ENCODE measurements at places on chromosomes 4 and X.

GRCh38 chr4:7539659-7540058 is 104.9 kb upstream of the PSAPL1 start:
- peak; percentile 17 for DNase-seq

DNA sequence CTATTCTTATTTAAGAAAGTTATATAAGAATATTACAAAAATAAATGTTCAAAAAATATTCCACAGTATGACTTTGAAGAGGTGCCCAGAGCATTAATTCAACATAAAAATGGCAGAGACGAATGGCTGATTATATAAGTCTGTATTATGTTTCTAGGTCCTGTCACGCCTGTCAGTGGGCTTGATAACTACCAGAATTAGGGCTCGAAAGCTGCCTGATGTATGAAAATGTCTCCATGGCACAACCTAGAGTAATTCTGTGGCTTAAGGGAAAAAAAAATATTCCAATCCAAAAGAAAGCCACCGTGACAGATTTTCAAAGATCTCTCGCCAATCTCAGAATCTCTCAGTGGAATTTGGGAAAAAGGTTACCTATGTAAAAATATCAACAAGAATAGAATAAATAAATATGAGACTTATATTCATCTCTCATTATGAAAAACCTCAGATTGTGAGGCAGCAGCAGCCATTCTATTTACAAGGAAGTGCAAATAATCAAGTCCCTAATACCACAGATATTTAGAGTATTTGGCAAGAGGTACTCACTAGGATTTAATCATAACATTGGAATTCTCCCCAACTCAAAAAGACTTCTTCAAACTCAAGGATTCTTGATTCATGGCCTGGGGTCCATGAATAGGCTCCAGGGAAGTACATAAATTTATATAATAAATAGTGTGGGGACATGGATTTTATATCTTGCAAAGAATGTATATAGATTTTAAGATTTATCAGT is 489.1 kb upstream of the INTU start:
- DNase-seq = no peak

- DNase-seq = no peak
Measured at GRCh38 chr4:139763672-139764071, 98.1 kb downstream of the MGST2 start.

GRCh38 chr4:21664355-21664754 is 284.2 kb downstream of the KCNIP4 start:
- no peak for DNase-seq

DNA sequence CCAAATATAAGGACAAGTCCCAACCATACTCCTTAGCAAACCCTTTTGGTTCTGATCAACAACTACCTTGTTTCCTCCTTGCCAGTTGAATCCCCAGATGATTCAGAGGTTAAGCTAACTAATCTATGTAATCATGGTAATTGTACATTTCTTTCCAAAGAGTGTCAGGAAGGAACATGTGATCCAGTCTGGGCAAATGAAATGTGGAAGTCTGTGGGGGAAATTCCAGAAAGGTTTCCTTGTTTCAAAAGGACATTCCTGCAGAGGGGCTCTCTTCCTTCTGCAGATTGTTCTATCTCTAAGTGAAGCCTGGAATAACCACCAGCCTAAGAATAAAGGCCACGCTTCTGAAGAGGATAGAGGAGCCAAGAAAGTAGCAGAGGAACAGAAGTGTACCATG is 7.0 kb downstream of the PRSS12 start:
- no peak for DNase-seq

- peak; percentile 5 for DNase-seq
Measured at GRCh38 chr4:77007358-77008230, 58.0 kb downstream of the SEPTIN11 start.

GRCh38 chrX:86369847-86370630 is 221.8 kb downstream of the DACH2 start:
- DNase-seq = no peak

GRCh38 chrX:22345884-22346283 is 73.2 kb downstream of the CBLL2 start:
- DNase-seq = no peak

- no peak for DNase-seq
Measured at GRCh38 chrX:119991005-119991787, 47.6 kb upstream of the NKAP start.

DNA sequence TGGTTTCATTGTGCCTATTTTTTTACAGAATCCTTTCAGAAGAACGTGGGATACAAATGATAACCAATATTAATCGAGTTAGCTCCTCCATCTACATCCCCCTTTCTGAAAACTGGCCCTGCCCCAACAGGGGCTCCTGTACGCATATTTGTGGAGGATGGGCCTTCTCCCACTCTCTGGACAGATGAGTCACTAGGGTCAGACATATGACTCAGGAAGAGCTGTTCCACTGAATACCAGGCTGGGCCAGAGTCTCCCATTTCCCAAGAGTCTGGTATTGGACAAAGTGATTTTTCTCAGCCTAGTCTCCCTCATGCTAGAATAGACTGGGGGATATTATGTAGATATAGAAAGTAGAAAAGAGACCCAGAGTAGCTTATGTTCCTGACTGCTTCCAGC is 142.4 kb downstream of the TSPAN5 start:
- DNase-seq = no peak

DNA sequence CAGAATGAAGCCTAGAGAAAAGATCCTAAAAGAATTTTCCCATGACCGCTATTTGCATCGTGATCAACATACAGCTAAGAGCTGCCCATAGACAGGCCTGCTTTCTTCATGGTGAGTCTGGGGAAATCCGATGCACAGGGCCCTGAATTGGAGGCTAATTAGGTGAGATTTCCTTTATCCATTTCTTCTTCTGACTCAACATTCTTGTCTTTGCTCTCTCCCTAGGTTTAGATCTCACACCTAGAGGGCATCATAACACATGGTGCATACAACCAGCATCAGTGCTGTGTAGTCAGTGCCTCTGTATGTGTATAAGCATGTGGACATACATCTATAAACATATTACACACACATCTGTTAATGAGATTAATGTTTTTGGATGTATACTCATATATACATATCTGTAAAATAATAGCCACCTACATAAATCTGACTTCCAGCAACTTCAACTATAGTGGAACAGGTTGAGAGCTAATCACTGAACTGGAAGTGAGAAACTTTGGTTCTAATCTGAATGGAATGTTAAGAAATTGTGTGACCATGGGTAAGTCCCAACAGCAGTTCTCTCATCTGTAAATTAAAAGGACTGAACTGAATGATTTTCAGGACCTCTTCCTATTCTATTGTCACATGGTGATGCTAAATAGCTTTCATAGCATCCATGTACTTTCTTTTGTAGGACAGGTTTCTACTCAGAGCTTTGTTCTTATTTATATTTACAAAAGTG is 17.5 kb downstream of the GATB start:
- no peak for DNase-seq

DNA sequence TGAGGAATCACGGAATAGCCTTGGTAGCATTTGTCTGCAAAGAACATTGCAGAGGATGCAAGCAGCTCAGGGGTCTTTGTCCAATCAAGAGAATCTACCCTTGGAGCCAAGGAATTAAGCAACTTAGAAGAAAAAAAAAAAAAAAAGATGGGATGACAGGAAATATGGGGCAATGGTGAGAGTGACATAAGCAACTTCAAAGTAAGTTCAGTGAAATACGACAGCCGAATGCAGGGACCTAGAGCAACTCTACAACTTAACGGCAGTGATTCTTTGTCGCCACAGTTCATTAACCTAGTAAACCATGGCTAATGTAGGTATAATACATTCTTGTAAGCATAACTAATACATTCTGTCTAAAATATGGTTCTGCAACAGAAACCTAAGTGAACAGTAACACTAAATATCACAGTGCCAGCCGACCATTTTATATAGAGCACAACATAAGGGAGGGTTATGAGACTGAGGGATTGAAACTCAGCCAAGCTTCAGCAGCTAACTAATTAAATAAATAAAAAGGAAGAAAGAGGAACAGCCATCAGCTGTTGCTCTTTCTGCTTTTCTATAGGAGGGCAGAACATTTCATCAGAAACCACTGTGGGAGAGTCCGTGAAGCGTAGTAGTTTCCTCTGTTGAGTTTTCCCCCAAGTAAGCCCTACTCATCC is 74.7 kb downstream of the PPARGC1A start:
- DNase-seq = no peak

GRCh38 chr4:103091601-103092223 is 7.9 kb downstream of the BDH2 start:
- DNase-seq = no peak

DNA sequence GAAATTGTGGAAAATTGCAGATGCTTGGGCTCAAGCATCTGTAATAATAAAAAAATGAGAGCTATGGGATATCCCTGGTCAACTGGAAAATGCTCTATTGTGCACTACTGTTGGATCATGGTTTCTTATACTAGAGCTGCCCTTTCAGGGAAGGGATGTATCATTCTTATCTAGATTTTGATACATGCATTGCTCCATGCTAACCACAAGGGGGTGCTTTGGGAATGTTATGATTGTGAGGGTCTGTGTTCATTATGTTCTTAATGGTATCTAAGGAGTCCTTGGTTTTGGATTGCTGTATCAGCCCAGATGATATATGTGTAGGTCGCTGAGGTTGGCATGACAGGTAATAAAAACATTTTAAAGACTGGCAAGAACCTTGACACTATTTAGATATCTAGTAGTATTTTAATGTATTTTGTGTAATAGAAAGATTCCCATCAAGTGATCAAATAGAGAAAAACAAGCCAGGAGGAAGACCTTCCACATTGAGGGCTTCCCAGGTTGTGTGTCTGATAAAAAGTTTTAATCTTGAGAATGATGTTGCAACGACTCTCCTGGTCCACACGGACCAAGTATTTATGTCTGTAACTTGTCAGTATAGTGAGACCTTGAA is 49.2 kb upstream of the TLR2 start:
- no peak for DNase-seq

DNA sequence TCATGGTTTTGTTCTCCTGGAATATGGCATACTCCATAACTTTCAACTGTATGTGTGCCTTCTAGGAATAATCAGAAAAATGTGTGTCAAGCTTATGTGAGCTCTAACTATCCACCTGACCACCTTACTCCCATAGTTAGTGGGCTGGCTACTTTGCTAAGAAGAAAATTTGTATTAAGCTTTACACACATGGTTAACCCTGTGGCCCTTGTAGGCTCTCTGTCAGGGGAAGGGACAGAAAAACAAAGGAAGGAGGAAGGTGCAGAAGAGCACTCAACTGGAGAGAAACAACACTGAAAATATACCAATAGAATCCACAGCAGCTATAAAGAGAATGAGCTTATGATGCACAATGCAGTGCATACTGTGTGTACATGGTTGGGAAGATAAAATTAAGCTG is 84.6 kb downstream of the PPP3CA start:
- no peak for DNase-seq

- DNase-seq = no peak
Measured at GRCh38 chrX:20594985-20595384, 328.3 kb upstream of the RPS6KA3 start.

DNA sequence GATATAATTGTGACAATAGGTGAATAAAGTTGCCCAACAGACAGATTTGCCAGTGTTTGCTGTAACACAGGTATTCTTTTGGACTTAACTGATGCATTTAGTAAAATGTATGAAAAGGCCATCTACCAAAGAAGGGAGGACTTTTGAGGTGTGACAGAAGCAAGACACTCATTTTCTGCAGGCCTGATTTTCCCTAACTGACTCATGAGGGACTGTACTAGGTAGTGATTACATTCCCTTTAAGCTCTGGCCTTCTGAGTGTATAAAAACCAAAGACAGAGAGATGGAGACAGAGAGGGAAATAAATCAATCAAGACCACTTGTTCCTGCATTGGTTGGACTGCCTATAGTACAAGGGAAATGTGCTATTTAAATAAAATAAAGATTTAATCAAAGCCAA is 150.8 kb upstream of the GALNT7 start:
- no peak for DNase-seq

DNA sequence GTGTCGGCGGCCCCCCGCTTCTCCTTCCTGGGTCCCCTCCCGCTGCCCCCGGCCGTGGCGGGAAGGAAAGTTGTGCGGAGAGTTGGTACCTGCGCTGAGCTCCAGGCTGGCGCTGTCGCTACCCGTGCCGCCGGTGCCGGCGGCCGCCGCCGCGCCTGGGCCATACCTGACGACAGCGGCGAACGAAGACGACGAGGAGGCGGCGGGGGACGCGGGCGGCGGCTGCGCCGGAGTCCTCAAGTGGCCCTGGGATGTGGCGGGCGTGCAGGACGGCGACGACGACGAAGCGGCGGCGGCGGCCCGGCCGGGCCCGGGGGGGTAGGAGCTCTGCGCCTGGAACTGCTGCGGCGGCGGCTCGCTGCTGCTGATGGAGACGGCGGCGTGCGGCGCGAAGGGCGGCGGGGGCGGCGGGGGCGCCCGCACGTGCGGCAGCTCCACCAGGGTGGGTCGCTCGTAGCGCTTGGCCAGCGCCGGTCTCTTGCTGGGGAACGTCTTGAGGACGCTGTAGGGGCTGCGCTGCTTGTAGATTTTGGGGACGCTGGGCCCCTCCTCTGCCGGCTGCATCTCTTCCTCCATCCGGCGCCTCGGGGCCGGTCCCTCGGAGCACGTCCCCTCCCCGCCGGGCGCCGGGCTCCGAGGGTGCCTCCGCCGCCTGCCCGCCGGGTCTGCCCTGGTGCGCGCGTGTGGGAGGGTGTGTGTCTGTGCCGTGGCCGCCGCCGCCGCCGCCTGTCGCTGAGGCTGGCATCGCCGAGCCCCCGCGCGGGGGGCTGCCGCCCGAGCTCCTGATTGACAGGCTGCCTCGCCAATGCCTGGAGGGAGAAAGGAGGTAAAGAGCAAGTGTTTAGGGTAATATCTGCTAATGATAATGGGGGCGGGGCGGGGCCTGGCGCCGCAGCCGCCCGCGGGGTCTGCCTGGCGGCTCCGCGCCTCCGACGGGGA is 618 bp downstream of the BEND4 start:
- no peak for DNase-seq

- no peak for DNase-seq
Measured at GRCh38 chr4:55820279-55820678, 689 bp downstream of the EXOC1L start.

DNA sequence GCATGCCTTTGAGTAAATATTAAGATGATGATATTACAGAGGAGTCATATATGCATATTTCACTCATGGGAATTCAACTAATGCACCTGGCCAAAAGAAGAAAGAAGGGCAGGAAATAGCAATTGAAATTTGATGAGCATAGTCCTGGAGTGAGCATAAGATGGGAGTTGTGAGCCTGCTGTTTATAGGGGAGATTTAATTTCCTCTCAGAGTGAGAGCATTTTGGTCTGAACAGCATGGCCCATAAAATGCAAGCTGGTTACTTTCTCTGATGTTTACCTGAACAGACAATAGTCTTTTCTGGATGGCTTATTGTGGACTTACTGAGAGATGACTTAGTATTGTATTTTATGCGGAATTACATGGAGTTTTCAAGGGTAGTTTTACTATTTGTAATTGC is 53.6 kb downstream of the FHIP1A start:
- no peak for DNase-seq

GRCh38 chrX:22399437-22400192 is 126.9 kb downstream of the CBLL2 start:
- DNase-seq = no peak

- DNase-seq = no peak
Measured at GRCh38 chrX:10506781-10507180, 113.6 kb downstream of the MID1 start.

GRCh38 chr4:145840162-145840768 is 98.4 kb downstream of the ZNF827 start:
- no peak for DNase-seq

All from stimulated activated CD4-positive, alpha-beta T cell treated with anti-CD3 and anti-CD28 coated beads, Interleukin-1b, Interleukin-23, amount 100 ng/mL, for 1 hour (primary cell).